ENCODE measurements at places on chromosomes 2 and 18.

GRCh38 chr2:121197369-121198091 is 87.5 kb downstream of the TFCP2L1 start:
- peak; percentile 61 for DNase-seq

DNA sequence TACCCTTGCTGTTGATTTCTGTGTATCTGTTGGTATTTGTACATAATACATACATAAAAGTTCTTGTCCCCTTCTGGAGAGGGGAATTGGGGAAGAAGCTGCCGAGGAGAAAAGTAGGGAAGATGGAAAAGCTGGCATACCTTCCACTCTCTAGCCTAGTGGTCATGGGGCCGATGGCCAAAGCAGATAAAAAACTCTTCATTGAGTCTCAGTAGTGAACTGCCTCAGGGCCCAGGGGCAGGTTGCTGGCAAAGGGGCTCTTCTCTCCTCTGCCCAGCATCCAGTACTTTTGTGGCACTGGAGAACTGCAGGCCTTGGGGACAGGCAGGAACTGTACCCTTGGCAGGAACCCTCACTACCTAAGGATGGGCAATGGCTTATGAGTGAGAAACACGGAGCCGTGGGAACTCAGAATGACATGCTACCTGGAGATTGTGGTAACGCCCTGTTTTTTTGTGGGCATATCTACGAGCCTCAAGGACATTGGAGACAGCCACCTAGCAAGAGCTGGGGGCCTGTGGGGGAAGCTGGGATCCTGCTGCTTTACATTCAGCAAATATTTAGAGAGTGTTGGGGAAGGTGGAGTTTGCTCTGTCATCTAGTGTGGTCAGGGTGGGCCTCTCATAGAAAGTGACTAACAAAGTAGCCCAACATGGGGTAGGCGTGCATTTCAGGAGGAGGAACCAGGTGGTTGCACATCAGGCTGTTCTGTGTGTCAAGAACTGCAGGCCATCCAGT is 22.6 kb upstream of the ITGB6 start:
- DNase-seq: no peak

DNA sequence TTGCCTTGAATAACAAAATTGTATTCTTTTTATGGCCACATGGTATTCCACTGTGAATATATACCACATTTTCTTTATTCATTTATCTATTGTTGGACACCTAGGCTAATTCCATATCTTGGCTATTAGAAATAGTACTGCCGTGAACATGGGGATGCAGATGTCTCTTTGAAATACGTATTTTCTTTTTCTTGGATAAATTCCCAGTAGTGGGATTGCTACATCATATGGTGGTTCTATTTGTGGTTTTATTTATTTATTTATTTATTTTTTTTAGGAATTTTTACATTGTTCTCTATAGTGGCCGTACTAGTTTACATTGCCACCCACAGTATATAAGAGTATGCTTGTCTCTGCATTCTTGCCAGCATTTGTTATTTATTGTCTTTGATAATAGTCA is 679.8 kb upstream of the NRXN1 start:
- DNase-seq: no peak

DNA sequence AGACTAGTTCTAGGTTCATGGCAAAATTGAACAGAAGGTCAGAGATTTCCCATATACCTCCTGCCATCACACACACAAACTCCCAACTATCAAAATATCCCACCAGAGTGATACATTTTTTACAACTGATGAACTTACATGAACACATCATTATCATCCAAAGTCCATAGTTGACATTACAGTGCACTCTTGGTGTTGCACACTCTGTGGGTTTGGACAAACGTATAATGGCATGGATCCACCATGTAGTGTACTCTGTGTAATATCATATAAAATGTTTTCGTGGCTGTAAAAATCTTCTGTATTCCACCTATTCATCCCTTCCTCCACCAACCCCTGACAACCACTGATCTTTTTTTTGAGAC is 25.9 kb upstream of the STAM2 start:
- DNase-seq: no peak

DNA sequence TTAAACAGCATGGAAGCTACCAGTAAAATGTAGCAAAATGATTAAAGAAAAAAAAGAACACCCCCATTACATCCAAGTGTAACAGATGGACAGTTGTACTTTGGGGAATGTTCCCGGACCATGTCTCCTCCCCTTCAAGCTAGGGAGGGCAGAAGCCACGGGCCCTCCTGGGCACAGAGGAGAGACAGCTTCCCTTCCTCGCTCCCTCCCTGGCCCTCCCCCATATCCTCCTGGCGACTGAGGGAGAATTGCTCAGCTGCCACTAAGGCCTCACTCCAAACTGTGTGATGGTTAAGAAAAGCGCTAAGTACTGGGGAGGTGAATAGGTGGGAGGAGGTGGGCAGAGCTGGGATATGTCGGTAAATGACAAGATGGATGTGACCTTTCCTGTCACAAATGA is 358.0 kb downstream of the HRH4 start:
- DNase-seq: no peak

DNA sequence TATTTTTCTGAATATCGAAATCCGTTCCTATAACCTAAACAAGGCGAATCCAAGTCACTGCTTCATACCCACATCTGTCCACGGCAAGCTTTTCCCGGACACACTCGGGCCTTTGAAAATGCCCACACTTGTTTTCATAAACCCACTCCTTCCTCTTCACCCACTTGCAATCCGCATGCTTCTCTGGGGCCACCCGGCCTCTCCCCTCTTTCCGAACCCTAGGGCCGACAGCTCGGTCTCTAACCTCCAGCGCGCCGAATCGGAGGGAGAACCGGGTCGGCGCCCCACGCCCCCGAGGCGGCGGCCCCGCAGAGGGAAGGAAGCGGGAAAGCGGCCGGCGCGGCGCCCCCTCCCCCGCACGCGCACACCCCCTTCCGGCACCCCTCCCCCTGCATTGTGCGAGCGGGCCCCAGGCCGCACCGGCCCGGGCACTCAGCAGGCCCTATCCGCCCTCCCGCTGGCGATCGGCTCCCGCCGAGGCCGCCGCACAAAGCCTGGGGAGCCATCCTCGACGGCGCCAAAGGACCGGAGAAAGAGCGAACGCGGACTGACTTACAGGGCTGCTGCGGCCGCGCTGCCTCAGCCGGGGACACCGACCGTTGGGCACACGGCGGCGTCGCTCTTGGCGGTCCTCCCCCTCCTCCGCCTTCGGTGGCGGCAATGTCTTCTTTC is 467 bp downstream of the PUM2 start:
- DNase-seq: no peak

GRCh38 chr18:6281874-6282273 is 132.8 kb downstream of the L3MBTL4 start:
- no peak for DNase-seq

- DNase-seq: no peak
These were observed 4.2 kb upstream of the TWSG1 start for GRCh38 chr18:9330419-9330818.

GRCh38 chr2:154640000-154640399 is 58.5 kb upstream of the KCNJ3 start:
- no peak for DNase-seq

- no peak for DNase-seq
These were observed 95.7 kb upstream of the POU3F3 start for GRCh38 chr2:104758199-104758620.

DNA sequence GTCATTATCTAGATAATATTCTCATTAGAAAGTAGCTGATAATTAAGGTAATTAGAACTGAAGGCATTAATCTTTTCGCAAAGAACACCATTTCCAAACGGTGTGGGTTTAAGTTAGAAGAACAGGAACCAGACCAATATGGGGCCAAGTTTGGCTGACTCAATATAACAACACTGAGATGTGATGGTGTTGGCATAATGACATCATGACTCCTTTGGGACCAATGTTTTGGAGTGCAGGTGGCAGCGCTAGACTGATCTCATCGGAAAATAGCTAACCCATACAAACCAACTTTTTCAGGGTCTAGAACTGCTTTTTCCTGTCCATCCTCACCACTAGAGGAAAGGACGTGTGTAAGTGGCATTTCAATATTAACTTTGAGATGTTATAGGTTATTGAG is 1171.7 kb upstream of the ZEB2 start:
- no peak for DNase-seq

- DNase-seq: no peak
These were observed 9.3 kb upstream of the CD226 start for GRCh38 chr18:69956665-69957620.

- no peak for DNase-seq
These were observed 144.9 kb downstream of the DDX1 start for GRCh38 chr2:15736396-15737180.

- DNase-seq: no peak
These were observed 80.1 kb downstream of the EML4 start for GRCh38 chr2:42249284-42249683.

DNA sequence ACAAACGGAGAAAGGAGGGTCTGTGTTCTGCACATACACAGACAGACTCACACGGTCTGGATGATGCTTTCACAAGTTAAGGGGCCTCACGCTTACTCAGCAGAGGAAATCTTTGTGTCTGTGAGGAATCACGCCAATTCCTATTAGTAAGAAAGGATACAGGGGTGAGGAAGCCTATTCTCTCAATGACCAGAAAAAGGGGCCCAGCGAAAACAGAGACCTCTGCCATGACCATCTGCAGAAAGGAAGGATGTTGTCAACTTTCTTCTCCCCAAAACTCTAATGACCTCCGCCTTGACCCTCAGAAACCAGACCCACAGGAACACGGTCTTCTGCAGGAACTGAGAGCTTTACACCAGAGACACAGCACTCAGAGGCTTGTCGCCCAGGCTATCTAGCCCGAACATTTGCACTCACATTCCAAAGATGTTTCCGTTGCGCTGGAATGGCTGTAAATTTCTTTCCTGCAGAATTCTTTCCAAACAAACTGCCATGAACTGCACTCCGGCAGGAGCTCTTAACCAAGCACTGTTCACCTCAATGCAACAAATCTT is 186.3 kb downstream of the TCF4 start:
- no peak for DNase-seq

- no peak for DNase-seq
These were observed 309.8 kb downstream of the C1D start for GRCh38 chr2:67752969-67753368.

DNA sequence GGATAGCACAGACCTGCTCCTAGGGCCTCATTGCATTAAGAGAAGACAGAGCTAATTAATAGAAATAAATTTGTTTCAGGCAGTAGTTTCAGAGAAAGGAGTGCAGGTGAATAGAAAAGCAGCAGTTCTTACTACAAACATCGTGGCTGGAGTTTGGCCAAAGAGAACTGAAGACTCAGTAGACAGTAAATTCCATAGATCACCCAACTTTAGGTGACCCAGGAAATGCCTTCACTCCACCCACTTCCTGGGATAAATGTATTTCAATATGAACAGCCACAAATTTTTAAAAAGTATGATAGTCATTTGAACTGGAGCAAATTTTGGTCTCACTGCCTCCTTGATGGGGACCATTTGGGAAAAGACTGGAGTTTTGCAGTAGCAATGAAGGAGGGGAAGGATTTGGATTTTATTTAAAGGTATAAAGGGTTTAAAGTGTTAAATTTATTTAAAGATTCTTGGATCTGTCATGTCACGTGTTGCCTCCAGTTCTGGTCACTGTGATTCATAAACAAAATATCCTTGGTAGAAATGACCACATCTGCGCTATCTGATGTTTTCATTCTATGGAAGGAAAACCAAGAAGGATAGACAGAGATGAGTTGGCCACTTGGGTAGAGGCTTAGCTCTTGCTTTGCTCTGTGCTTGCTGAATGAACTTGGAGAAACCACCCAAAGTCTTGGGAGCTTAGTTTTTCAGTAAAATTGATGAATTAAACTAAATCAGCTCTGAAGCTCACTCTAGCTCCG is 390.2 kb downstream of the THSD7B start:
- no peak for DNase-seq

DNA sequence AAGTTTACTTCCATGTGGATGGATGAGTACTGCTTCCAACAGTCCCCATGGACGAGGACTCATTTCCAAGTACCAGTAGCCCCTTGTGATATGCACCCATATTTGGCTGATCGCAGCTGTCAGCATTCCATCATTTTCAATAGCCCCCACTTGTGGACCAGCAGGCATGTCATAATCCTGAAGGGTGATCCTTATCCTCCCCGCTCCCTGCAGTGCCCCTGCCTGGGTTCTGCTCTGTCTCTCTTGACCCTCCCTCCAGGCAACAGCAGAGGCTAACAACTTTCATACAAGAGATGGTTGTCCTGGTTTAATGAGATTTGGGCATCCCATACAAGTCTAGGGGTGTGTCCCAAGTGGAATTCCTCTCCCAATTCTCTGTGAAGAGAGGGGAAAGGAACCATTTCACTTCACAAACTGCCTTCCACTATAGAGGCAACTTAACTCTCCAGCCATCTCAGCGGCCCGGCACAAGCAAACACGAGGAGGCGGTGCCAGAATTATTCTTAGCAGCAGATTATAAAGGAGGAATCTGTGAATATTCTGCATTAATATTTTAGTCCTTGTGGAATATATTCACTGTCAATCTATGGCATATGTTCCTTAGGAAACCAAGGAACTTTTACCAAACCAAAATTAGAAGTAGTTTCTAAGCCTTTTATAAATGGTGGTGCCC is 110.7 kb downstream of the RTN4 start:
- no peak for DNase-seq

GRCh38 chr2:37782721-37783371 is 111.4 kb upstream of the CDC42EP3 start:
- no peak for DNase-seq

GRCh38 chr2:178523596-178524134 is 43.4 kb downstream of the PLEKHA3 start:
- DNase-seq: no peak

GRCh38 chr18:76370686-76371085 is 124.4 kb downstream of the ZNF516 start:
- no peak for DNase-seq

GRCh38 chr2:25822190-25823117 is 55.8 kb downstream of the ASXL2 start:
- peak; percentile 67 for DNase-seq

- no peak for DNase-seq
These were observed at the start of gene FBLN7 for GRCh38 chr2:112138159-112139032. FBLN7 (plus strand) TSS chr2:112138385; CDS start chr2:112138656, 271 bp downstream.
